Stimulated activated CD4-positive, alpha-beta T cell treated with anti-CD3 and anti-CD28 coated beads, Interleukin-12 subunit alpha, Interleukin-12 subunit beta, amount 100 ng/mL, for 24 hours (primary cell): ENCODE measurements at places on chromosomes 5 and 9.

GRCh38 chr9:33393581-33393980, 8.8 kb downstream of the AQP7 start:
- DNase-seq, result no peak

GRCh38 chr9:96129747-96130146, 172.2 kb downstream of the HSD17B3 start:
- no peak for DNase-seq

DNA sequence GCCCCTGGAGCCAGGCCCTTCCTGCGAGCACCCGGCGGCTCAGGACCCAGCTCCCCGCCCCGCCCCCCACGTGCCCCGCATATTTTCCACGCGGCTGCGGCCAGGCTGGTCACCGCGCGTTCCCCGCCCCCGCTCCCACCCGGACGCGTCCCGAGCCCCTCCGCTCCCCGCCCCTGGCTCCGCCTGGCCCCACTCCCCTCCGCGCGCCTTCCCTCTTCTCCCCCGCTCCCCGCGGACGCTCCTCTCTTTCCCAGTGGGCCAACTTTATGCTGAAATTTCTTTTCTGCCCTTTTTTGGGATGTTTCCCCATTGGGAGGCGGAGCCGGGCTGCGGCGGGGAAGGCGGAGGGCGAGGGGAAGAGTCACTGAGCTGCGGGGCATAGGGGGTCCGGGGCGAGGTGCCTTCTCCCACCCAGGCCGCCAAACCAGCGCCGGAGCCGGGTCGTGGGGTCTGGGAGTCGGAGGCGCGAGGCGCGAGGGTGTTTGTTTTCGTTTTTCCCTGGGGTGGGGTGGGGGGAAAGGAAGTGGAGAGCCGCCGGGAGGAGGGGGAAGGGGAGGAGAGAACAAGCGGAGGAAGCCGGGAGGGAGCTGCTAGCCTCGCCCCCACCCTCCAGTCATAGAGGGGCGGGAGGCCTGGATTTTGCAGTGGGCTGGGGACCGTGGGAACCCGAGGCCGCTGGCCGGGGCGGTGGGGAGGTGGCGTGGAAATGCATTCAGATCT, 1.0 kb upstream of the TPM2 start:
- no peak for DNase-seq

GRCh38 chr9:92393686-92394085, 10.7 kb downstream of the OGN start:
- DNase-seq, result no peak

DNA sequence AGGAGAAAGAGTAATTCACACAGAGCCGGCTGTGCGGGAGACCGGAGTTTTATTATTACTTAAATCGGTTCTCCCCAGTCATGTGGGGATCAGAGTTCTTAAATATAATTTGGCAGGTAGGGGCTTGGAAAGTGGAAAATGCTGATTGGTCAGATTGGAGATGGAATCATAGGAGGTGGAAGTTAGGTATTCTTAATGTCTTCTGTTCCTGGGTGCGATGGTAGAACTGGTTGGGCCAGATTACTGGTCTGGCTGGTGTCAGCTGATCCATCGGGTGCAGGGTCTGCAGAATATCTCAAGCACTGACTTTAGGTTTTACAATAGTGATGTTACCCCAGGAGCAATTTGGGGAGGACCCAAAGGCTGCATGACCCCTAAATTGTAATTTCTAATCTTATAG, 4.6 kb upstream of the CERCAM start:
- DNase-seq, result no peak

DNA sequence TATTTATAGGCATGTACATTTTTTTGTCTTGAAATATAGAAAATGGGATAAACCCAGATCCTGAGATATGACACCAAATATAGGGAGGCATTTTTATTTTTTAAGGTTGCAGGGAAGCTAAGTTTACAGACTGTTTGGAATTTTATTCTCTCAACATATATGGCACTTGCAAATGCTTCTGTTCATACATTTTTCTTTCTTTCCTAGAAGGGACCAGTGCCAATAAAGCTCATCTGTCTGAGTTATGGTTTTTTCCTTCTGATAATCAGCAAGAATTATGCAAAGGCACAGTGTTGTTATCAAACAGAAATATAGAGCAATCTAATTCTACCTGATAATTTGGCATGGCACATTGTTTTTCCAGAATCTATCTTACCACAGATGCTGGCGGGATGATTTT, 156.9 kb upstream of the GPR151 start:
- DNase-seq, result no peak

- DNase-seq, result no peak
Observed at GRCh38 chr9:92476962-92477361, 5.3 kb downstream of the ASPN start.

GRCh38 chr9:80061940-80062339, 490.2 kb downstream of the TLE4 start:
- no peak for DNase-seq

- no peak for DNase-seq
Observed at GRCh38 chr5:109411627-109412026, 1.9 kb upstream of the PJA2 start.

GRCh38 chr9:95273369-95274022, 44.0 kb downstream of the FANCC start:
- DNase-seq, result no peak

GRCh38 chr5:98504505-98504904, 269.0 kb upstream of the RGMB start:
- DNase-seq, result no peak

DNA sequence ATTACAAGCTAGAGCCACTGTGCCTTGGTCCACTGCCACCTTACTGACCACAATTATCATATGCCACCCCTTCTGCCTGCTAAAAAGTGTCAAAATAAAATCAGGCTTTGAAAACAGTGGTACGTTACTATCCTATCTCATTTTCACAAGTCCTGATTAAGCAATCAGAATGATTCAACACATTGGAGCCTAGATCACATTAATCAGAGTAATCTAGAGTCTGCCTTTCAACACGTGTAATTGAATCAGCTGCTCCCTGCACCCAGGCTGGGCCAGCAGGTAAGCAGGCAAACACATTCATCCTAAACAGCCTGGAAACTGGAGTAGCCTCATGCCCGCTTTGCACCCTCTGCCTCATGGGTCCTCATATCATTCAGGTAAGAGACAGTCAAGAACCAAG, 186.2 kb downstream of the DCP2 start:
- no peak for DNase-seq

GRCh38 chr5:30908356-30908755, 285.1 kb upstream of the CDH6 start:
- no peak for DNase-seq

DNA sequence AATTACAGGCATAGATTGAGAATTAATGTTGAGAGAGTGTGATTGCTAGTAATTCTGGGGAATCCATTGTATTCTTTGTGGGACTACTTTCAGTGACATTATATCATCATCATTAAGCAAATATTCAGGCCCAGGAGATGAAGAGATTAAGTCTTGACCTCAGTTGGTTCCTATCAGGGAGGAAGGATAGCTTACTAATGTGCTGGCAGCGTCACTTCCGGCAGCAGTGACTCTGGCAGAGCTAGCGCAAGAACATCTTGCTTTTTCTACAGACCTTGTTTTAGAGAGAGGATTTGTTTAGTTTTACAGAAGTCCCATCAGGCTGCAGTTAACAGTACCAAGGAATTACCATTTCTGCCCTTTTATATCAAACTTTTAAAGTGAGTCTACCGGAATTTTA, 20.3 kb downstream of the OSTF1 start:
- DNase-seq, result no peak

- DNase-seq, result no peak
Observed at GRCh38 chr5:17907094-17907493, 272.8 kb downstream of the TAF11L14 start.

GRCh38 chr5:123080215-123080614, 8.8 kb upstream of the PRDM6 start:
- DNase-seq, result no peak

DNA sequence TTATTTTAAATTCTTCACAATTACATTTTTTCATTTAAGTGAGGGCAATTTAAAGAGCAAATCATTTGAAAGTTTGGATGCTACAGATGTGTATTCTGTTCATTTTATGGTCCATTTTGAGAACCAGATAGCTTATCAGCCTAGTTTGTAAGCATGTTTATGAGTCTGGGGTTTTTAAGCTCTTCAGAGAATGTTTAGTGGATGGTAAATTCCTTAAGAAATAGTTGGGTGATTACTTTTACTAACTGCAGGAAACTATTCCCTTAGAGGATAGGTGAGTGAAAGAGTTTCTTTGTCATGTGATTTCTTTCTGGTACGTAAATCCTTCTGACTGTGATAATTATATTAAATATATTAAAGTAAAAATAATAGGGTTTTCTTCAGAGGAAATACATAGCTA, 17.6 kb downstream of the RASGRF2 start:
- DNase-seq, result no peak

DNA sequence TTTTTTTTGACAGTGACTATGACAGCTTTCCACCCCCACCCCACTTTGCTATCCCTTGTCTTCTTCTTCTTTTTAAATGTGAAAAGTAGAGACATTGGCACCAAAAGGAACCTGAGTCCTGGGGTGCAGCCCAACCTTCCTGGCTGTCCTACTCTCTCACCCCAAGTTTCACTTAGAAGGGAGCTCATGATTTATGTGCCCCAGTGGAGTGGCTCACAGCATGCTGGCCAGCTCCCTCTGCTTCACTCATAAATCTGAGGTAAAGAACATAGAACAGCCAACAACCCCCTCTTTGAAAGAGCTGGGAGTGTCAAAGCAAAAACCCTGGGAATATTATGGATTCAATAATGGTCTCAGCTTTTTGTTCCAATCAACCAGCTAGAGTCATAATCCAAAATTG, 196.3 kb upstream of the DAPK1 start:
- DNase-seq, result no peak

- DNase-seq, result no peak
Observed at GRCh38 chr9:87300915-87301314, 196.8 kb upstream of the DAPK1 start.

DNA sequence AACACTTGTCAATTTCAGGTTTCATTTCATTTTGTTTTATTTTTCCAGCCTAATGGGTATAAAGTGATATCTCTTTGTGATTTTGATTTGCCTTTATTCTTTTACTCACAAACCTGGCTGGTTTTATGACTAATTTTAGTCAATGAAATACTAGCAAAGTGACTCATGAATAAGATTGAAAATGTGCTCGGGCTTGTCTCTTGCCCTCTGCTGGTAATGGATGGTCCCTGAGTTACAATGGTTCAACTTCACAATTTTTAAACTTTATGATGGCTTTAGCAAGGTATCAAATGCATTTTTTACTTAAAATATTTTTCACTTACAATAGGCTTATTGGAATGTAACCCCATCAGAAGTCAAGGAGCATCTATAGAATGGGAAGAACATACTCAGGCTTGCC, 431.4 kb upstream of the CCNG1 start:
- no peak for DNase-seq

GRCh38 chr9:93325307-93326035, 126.0 kb upstream of the FAM120A start:
- no peak for DNase-seq

DNA sequence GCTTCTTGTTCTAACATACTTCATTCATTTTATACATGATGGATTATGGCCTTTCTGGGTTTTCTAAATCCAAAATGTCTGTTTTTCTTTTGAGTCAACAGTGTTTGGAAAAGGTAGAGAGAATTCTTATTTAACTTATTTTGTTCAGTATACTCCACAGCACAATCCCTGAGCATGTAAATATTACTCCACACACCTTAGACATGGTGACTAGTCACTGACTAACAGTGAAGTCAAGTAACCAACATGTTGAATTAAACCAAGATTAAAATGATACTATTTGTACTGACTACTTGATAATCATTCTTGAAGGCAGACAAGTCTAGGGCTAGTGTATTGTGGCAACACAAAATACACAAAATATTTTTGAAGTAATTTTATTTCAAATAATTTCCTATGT, 55.0 kb downstream of the HAPLN1 start:
- DNase-seq, result no peak

- DNase-seq, result no peak
Observed at GRCh38 chr9:133574771-133575170, 34.4 kb downstream of the FAM163B start.

DNA sequence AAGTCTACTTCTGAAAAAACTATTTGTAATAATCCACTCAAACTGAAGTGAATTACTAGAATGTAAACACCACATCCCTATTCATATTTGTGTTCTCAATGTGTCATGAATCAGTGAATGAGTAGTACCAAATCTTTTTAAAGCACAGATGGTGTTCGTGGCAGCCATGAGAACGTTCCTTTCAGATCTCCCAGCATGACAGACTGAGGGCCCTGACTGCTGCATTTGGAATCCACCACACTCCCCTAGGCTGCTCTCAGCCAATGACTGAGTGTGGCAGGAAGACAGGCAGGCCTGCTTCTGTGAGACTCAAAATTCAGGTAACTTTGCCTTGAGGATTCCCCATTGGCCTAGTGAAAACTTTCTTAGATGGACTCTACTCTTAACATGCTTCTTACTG, 10.9 kb upstream of the JMY start:
- no peak for DNase-seq

- no peak for DNase-seq
Observed at GRCh38 chr9:3434594-3434993, 91.2 kb downstream of the RFX3 start.

DNA sequence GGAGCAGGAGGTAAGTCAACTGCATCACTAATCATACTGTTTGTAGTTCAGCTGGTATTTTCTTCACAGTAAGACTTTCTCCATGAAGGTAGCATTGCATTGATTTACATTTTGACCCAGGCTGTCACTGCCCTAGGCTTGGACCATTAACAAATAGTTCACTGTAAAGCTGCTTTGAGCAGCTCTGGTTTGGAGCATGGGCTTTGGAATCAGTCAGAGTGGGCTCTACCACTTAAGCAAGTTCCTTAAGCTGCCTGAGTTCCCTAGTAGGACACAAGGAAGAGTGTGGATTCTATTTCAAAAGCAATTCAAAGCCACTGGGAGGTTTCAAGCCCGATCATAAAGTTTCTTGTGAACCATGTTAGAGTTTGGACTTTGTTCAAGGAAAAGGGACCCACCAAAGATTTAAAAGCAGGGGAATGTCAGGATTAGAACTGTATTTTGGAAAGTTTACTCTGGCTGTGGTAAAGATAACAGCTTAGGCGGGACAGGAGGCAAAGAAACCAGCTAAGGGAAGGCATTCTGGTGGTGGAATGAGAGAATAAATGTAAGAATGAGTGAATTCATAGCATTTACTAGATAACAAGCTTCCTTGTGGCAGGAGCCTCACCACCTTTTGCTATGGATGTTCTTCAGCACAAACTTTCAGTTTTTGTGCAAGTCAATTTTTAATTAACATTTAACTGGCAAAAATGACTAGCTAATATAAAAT, 12.3 kb upstream of the PANK3 start:
- DNase-seq, result no peak

- no peak for DNase-seq
Observed at GRCh38 chr5:148897842-148898241, 71.4 kb downstream of the ADRB2 start.

- peak; percentile 82 for DNase-seq
Observed at GRCh38 chr9:127943731-127944144, 6.1 kb upstream of the DPM2 start.

- no peak for DNase-seq
Observed at GRCh38 chr5:130102960-130103359, 198.7 kb downstream of the CHSY3 start.

GRCh38 chr5:56195016-56195415, 38.1 kb downstream of the ANKRD55 start:
- no peak for DNase-seq
